ENCODE measurements at places on chromosomes 13 and 19.

DNA sequence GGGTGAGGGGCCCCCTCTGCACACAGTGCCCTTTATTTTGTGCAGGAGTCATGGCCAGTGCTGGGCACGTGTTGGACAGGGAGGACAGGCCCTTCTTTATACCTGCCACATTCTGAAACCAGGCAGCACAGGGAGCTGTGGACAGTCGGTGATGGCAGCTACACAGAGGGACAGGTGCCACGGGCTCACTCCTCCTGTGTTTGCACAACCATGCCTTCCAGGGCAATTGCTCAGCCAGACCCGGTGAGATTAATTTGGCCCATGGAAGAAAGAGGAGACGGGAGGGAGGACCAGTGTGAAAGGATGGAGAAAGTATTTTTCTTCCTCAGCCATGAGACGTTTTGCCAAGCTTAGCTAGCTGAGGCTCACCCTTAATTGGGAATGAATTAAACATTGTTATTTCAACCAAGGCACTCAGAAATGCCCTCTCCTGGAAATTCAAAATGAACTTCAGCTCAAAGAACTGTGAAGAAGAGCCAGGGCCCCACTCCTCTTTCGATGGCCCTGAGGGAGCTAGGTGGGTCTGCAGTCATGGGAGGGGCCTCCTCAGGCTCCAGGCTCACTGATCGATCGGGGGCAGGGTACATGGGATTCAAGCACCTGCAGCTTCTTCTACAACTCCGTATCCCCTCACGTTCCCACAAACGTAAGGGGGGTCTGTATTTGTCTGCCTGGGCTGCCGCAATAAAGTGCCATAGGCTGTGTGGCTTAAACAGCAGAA, 41.2 kb downstream of the SHISA2 start:
- no peak for DNase-seq

DNA sequence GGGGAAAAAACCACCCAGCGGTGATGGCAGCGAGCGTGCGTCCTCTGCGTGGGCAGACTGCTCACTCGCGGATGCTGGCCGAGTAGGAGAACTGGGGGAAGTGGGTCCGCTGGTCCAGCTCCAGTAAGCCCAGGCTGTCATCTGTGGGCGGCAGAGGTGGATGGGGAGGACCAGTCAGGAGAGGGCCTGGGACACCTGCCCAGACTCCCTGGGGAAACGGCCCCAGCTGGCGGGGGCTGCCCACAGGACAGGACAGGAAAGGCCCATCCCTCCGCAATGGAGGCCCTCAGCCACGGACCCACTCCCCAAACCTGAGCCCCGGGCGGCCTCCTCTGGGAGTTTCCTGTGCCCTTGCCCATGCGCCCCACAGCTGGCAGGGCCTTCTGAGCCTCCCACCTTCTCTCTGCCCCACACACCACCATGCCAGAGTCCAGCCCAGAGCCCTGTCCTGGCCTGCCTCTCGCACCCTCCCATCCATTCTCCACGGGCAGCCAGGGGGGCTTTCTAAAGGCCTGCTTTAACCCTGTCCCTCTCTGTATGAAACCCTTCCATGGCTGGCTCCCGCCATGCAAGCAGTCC, 7.4 kb upstream of the CCNP start:
- no peak for DNase-seq

DNA sequence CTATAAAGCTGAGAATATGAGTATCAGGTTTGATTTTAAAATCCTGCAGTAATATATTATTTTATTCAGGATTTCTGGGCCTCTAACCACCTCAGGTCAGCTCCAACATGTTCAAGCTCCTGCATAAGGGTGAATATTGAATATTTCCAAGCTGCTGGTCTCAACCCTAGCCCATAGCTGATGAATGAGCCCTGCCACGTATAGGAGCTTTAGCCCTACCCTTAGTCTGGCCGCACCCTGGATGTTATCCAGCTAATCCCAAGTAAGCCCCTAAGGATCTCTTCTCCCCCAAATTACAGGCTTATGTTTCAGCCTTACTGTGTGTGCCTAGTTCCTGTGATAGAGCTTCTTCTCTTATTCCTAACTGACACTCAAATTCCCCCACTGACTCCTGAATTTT, 240.6 kb downstream of the KCTD12 start:
- DNase-seq = no peak

DNA sequence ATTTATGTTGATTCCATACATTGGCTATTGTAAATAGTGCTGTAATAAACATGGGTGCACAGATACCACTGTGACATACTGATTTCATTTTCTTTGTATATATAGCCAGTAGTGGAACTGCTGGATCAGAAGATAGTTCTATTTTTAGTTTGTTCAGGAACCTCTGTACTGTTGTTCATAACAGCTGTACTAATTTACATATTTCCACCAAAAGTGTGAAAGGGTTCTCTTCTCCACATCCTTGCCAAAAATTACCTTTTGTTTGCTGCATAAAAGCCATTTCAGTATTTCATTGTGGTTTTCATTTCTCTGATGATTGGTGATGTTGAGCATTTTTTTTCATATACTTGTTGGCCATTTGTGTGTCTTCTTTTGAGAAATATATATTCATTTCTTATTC, 1962.1 kb downstream of the PCDH9 start:
- DNase-seq = no peak

DNA sequence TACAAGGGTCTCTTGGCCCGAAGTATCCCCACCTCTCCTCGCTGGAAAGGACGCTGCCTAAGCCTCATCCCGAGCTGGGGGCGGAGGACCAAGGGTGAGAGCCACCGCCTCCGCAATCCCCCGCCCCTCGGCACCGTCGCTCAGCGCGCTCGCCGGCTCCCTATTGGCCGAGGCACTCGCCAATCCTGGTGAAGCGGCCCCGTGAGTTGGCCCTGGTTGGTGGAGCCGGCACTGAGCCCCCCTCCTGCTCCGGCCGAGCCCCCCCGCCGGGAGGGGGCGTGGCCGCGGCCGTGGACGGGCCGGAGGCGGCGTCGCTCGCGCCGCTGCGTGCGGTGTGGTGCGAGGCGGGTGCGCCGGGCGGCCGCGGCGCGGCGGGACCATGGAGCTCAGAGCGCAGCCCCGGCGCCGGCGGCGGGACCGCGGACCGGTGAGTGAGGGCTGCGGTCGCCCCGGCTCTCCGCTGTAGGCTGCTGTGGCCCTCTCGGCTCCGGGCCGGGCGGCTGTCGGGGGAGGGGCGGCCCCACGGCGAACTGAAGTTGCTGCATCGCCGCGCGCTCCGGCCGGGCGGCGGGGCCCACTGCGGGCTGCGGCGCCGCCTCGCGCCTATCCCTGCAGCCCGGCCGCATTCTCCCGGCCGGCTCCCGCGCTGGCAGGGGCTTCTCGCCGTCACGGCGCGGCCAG, at the start of gene WASF3:
WASF3 (plus strand) TSS at position 291 of the 681 bp plus-strand sequence. CDS start 84,588 bp downstream, outside the sequence.
- peak; percentile 96 for DNase-seq

GRCh38 chr13:26616126-26616525, 58.6 kb downstream of the WASF3 start:
- no peak for DNase-seq

- DNase-seq = peak; percentile 38
Measured at GRCh38 chr13:52070929-52071523, 46.5 kb downstream of the UTP14C start.

- DNase-seq = no peak
Measured at GRCh38 chr19:29015569-29015968, 197.4 kb downstream of the UQCRFS1 start.

- DNase-seq = peak; percentile 76
Measured at GRCh38 chr19:46904114-46905060, 43.6 kb downstream of the ARHGAP35 start.

- DNase-seq = no peak
Measured at GRCh38 chr13:99260216-99260615, 2.0 kb upstream of the GPR18 start.

DNA sequence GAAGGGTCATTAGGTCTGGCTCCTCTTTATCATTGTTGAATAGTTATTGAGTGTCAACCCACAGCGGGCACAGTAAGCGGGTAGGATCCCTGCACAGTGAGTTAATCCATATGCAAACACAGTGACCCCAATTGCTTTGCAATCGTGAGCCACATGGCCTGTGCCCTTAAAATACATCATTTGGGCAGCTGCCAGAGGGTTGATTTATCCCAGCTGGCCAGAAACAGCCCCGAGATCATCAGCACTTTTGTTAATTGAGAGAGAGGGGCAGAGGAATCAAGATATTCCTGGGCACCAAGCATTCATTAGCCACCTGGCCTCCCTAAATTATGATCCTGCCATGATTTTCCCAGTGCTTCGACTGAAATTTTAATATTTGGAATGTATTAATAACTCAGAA, 9.8 kb upstream of the CNMD start:
- no peak for DNase-seq

GRCh38 chr19:54388802-54389139, 24.0 kb upstream of the LAIR1 start:
- no peak for DNase-seq

DNA sequence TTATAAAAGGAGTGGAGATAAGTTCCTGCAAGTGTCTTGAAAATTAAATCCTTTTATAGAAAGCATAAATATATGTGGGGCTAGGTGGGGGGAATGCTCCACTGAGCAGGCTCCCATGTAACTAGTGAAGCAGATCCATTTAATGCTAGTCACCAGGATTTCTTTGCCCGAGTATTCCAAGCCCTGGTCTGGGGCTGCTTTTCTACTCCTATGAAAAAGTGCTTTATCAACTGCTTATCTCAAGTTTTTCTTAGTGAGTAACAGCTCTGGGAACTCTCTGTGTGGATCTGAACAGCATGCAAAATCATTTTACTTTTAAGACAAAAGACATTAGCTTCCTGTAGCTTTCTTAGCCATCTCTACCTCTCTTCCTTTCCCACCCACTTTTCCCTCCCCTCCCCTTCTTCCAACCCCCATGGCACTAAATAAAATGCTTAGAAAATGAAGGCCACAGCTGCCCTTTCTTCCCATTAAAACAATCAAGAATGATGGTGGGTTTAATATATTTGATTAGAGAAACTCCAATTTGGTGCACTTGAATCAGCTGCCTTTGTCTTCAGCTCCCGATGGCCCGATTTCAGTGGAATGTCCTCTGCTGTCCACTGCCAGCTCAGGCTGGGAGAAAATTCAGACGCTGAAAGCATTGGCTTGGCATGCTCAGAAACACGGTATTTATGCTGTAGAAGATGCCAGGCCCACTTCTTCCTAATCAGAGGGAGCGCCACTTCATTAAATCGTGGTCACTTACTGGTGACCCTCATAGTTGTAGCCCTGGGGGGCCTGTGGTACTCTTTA, 475.1 kb downstream of the FOXO1 start:
- DNase-seq = peak; percentile 11

- peak; percentile 94 for DNase-seq
Measured at GRCh38 chr19:934865-935479, 9.1 kb downstream of the ARID3A start.

DNA sequence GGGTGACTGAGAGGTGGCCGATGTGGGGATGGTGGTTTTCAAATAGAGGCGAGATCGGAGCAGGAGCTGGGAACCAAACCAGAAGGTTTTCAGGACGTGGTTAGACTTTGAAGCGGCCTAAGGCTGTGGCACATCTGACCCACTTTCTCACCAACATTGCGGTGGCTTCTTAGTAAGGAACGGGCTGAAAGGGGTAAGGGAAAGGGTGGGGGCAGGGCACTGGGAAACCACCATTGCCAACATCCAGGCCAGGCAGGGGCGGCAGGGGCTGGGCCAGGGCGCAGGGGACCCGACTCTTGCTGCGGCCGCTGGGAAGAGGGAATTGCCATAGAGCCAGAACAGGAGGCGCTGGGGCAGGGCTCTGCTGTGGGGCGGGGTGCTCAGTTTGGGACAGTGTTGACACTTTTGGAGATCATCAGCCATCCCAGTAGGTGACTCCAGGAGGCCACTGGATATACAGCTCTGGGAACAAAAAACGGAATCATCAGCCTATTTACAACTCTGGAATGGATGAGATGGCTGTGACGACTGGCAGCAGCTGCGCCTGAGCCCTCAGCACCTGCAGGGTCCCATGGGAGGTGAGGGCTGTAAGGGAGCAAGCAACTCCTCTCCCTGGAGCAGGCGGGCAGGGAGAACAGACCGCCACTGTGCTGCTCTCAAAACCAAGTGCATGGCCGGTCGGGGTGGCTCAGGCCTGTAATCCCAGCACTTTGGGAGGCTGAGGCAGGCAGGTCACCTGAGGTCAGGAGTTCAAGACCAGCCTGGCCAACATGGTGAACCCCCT, 52.2 kb downstream of the IRS2 start:
- no peak for DNase-seq

DNA sequence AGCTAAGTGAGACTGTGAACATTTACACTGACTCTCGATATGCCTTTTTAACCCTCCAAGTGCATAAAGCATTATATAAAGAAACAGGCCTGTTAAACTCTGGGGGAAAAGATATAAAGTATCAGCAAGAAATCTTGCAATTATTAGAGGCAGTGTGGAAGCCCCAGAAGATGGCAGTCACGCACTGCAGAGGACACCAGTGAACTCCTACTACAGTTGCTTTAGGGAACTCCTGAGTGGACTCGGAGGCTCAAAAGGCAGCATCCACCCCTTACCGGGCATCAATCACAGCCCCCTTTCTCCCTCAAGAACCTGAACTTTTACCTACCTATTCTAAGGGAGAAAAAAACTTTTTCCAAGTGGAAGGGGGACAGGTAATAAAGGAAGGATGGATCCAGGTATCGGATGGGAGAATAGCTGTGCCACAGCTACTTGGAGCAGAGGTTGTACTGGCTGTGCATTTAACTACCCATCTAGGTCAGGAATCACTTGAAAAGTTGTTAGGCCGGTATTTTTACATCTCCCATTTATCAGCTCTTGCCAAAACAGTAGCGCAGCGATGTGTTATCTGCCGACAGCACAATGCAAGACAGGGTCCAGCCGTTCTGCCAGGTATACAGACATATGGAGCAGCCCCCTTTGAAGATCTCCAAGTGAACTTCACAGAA, 80.1 kb downstream of the ZNF486 start:
- peak; percentile 27 for DNase-seq

DNA sequence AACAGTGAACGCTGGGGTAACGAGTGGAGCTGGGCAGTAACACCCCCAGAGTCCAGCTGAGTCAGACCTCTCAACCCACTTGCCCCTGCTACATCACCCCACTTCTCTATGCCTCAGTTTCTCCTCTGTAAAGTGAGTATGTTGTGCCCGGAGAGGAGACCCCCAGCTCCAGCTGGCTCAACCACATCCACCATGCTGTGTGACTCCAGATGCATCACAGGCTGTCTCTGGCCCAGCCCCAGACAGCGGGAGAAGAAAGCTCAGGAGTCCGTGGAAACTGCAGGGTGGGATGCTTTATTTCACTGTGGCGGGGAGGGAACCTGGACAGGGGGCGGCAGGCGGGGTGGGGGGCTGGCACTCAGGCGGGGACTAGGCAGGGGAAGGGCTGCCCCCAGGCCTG, 9.6 kb upstream of the ELL start:
- DNase-seq = no peak

DNA sequence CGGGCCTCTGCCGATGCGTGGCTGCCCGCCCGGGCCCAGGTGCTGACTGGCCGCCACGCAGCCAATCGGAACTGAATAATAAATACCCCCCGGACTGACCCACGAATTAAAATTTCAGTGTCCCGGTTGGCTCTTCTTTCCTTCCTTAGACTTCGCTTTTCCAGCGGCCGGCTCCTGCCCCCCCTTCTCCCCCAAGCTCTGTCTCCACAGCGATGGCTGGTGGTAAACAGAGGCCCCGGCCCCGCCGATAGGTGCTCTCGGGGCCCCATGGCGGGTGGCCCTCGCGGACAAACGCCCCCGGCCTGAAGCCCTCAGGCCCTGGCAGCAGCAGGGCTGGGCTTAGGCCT, 2.6 kb downstream of the ZBTB7A start:
- DNase-seq = peak; percentile 43

Data from dermis blood vessel endothelial cell (primary cell).